ENCODE measurements at places on chromosomes 16 and 17.
A peak's percentile ranks its signal among the peaks of the same experiment; 100 is the strongest.

DNA sequence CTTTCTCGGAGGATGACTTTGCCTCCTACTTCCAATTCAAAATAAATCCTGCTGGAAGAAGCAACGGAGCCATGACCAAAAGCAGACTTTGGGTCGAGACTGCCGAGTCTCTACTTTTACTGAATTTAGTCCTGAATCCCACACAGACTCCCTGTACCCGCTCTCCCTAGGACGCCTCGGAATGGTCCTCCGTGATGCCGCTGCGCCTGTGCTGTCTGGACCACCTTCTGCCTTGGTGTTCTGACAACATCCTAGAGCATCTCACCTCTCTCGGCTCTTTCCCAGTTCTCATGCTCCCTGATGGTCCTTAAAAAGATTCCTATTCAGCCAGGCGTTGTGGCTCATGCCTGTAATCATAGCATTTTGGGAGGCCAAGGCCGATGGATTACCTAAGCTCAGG, 181.1 kb upstream of the HSBP1 start:
- no peak for DNase-seq

DNA sequence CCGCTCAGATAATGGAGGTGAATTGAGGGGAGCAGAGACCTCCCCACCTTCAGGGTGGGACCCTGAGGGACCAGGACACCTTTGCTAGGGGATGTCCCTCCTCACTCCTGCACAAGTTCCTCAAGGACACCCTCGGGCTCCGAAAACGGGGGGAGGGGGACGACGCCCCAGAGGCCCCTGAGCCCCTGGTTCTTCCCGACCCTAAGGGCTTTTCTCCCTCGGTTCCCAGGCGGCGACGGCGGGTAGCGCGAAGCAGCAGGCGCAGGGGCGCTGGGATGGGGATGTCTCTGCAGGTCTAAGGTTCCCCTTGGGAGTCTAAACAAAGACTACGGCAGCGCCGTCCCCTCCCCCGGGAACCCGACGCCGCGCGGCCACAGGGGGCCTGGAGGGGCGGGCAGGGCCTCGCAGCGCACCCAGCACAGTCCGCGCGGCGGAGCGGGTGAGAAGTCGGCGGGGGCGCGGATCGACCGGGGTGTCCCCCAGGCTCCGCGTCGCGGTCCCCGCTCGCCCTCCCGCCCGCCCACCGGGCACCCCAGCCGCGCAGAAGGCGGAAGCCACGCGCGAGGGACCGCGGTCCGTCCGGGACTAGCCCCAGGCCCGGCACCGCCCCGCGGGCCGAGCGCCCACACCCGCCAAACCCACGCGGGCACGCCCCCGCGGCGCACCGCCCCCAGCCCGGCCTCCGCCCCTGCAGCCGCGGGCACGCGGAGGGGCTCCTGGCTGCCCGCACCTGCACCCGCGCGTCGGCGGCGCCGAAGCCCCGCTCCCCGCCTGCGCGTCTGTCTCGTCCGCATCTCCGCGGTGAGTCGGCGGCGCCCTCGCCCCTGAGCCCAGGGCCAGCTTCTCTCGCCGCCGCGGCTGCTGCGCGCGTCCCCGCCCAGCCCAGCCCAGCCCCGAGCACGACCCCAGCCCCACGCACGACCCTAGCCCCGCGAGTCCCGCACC, 36.7 kb upstream of the NDRG4 start:
- no peak for DNase-seq

GRCh38 chr16:48864055-48864454, 254.1 kb upstream of the N4BP1 start:
- no peak for DNase-seq

- DNase-seq: no peak
Observed at GRCh38 chr16:617855-618254, 12.9 kb upstream of the WFIKKN1 start.

- no peak for DNase-seq
Observed at GRCh38 chr16:2004795-2005517, 4.7 kb downstream of the ZNF598 start.

- peak; percentile 72 for DNase-seq
Observed at GRCh38 chr17:78940708-78941107, 15.5 kb upstream of the TIMP2 start.

GRCh38 chr17:57941384-57942370, 13.5 kb downstream of the CUEDC1 start:
- DNase-seq: no peak

GRCh38 chr17:2935632-2936031, 127.8 kb downstream of the OR1D5 start:
- no peak for DNase-seq

DNA sequence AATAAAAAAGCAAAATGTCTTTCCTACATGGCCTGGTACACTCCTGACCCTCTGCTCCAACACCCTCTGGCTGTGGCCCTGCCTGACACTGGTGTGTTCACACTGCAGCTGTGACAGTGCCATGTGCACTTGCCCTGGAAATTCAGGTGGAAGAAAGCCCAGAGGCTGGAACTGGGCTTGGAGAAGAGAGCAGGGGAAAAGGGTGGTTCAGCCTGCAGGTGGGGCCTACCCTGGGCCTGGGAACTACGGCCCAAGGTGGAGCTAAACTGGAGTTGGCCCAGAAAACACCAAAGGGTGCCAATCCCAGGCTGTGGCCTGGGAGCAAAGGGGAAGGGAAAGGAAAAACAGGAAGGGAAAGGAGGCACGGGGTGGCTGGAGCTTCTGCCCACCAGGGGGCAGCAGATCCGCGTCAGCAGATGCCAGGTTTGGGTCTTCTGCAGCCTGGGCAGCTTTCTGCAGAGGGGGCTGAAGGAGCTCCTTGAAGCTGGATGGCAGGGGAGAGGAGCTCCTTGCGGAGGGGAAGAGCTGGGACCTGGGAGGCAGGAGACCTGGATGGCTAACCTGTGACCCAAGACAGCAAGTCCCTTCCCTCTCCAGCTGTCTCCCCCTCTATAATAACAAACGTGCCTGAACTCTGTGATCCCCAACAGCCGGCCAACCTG, 15.4 kb upstream of the CTCF start:
- peak; percentile 67 for DNase-seq

- no peak for DNase-seq
Observed at GRCh38 chr16:57098188-57098841, 5.9 kb downstream of the CPNE2 start.

DNA sequence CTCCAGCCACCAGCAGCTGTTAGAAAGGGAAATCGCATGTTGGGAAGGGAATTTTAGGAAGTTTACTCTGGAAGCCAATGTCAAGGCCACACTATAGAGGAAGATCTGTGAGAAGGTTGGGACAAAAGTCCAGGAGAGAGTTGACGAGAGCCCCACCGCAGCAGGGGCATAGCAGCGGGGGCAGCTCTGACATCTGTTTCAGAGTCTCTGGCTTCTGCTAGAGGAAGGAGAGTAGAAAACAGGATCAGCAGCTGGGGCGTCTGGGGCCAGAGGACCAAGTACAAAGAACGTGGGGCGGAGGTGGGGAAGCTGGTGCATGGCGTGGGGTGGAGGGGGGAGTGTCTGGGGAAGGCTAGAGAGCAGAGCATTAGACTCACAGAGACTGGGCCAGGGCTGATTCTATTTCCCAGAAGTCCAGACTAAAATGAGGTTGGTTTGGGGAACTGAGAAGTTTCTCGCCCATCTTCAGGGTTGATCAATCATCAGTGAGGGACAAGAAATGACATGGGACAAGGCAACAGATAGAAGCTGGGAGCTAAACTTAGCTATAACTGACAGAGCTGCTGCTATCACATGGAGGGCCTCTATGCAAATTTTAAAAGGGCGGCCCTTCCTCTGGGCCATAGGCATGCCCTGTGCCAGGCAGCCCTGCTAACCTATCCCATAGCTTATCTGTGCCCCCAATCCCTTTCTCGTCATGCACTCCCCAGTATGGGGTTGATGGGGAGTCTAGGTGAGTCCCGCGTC, 1.2 kb downstream of the RABEP2 start:
- DNase-seq: no peak

GRCh38 chr17:33024688-33025486, 33.2 kb downstream of the SPACA3 start:
- no peak for DNase-seq

- peak; percentile 44 for DNase-seq
Observed at GRCh38 chr17:11996722-11997146, 541 bp downstream of the ZNF18 start.

DNA sequence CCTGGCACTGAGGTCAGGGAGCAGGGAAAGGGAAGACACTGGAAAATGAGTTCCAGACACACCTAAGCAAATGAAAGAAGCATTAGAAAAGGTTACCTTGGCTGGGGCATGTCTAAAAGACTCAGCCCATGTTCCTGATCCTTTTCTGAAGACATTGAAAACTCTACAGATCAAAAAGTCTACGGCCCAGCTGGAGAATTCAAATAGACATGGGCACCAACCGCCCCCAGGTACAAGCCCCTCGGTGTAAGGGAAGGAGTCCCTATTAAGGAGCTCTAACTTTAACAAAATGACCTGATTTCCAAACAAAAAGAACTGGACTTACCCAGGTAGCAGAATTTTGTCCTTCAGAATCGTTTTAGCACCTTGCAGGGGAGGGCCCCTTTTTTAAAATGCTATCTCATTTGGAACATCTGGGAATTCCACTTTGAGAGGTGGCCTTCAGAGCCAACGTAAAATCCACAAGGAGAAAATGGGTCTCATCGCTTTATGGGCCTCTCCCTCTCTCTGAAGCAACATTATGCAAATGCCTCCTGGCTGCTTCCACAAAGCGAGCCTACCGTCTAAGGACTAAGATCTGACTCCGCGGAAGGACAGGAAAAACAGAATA, 43.6 kb upstream of the RBFOX3 start:
- DNase-seq: no peak
